ENCODE measurements at places on chromosomes 2 and 18.
A peak's percentile ranks its signal among the peaks of the same experiment; 100 is the strongest.

DNA sequence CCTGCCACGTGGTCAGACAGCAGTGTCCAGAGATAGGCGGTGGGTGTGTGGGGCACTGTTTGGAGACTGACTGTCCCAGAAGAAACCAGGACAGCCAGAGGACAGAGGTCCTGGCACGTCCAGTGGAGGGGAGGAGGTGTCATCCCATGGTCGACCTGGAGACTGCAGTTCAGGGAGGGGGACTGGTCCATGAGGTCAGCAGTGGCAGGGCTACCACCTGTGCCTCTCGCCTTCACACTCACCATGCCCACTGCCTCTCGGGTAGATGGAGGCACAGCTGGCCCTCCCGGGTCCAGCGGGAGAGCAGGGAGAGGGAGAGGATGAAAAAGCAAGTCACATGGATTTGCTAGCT lies 53.9 kb downstream of the INHBB start:
- no peak for DNase-seq

DNA sequence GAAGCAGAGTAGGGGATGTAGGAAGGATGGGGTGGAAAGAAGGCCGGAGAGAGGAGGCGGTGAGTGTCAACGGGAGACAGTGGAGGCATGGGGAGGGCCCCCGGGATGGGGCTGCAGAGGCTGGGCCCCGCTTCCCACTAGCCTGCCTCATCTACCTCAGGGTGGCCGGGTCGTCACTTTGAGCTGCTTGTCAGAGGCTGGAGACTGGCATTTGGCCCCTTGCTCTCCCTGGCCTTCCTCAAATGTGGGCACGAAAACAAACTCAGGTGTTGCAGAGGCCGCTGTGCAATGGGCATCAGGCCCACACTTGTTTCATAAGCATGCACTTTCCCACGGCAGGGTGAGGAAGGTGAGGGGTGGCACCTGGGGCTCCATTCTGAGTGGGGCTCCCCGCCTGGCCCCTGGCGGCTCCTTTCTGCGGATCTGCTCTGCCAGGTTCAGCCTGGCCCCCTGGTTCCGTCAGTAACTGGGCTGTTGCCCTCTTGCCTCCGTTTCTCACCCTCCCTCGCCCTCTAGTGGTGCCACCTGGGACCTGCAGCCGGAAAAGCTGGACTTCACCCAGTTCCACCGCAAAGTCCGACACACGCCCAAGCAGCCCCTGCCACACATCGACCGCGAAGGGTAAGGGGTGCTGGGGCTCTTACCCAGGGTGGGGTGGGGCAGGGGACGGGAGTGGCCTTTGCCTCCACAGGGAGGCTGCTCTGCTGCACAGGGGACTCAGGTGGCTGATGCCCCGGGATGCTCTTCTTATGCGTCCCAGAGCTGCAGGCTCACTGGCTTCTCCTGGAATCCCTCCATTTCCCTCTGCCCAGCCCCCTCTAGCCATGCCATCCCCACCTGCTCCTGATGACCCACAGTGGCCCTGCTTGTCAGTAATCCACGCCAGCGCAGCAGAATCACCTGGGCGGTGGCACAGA lies 125.4 kb downstream of the CTIF start:
- DNase-seq, result peak; percentile 71

GRCh38 chr2:183079139-183079775 lies 710 bp downstream of the DUSP19 start:
- DNase-seq, result no peak

DNA sequence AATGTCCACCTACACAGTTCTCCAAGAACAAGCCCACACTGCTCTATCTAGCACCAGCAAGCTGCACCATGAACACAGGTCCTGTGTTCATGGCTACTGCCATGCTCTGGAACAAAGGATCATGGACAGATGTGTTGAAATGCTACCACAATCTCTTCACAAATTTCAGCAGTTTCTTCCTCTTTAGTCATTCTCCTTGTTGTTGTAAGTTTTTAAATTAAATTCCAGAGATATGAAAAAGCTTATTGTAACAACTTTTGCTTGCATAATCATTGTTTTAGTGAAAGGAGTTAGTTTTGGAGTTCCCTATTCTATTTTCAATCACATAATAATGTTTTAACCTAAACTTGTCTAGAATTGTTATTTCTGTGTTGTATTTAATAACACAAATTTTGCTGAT lies 17.2 kb upstream of the NAPG start:
- no peak for DNase-seq

- DNase-seq, result no peak
These were observed 341.1 kb downstream of the BCL11A start for GRCh38 chr2:60212181-60212945.

GRCh38 chr18:23337599-23338444 lies 115.3 kb upstream of the RIOK3 start:
- DNase-seq, result no peak

GRCh38 chr2:219116776-219117646 lies 43.6 kb downstream of the NHEJ1 start:
- no peak for DNase-seq

DNA sequence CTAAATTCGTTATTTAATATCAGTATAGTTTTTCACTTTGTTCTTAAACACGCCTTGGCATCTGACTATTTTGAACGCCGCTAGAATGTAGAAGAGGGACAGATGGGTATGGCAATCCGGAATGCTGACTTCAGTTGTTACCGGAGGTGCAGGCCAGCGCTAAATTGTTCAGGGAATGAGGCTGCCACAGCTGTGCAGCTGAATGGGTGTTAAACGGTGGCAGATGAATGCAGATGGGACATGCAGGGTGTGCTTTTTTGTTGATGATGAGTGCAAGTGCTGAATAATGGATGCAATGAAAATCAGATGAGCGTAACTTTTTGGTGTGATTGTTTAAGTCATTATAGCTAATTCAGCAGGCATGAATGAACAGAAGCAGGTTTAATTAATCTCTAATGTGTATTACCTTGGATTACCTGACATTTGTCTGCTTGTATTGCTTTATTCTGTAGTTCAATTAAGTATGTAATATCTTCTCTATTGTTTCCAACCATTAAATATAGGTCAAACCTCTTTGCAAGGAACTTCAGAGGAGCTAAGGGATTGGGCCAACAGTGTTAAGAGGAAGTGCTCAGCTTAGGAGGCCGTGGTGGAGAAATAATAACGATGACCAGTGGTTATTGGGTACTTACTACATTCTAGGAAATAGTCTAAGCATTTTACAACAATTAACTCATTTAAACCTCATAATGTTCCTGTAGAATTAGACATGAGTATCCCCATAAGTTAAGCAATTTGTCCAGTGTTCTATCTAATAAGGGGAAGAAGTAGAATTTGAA lies 11.9 kb upstream of the CREG2 start:
- no peak for DNase-seq

DNA sequence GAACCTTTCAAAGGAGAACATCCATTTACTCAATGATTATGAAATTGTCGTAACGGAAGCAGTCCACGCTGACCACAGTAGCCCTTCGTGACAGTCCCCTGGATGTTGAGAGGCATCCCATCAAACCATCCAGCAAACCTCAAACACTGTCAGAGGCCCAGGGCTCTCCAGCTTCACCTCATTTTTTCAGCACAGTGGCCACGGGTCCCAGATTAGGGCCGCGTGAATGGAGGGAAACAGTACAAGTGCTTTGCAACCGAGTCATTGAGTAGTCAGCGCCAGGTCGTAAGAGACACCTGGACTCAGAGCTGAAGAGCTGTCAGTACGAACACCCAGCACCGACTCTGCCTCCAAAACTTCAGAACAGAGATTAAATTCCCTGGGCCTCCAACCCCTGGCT lies 552.5 kb upstream of the SALL3 start:
- no peak for DNase-seq

DNA sequence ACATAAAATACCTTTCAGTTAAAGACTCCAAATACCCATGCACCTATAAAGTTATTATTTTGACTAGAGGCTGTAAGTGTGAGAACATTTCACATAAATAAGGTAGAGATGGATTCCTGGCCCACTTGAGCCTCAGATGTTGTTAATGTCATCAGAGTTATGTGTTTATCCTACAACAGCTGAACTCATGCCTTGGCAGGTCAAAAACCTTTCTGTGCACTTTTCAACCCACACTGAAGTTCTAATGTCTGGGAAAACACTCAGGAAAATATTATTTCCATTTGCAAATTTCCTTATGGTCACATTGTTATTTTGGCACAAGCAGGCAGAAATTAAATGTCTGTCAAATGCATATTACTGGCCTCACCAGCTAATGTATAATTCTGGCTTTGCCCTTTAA lies 209.2 kb downstream of the LNPK start:
- DNase-seq, result no peak
